ENCODE measurements at places on chromosomes 1 and 21.

GRCh38 chr1:3660704-3661103 lies 8.4 kb downstream of the TP73 start:
- DNase-seq: no peak

- no peak for DNase-seq
Observed at GRCh38 chr1:151145304-151146071, 943 bp downstream of the SEMA6C start.

DNA sequence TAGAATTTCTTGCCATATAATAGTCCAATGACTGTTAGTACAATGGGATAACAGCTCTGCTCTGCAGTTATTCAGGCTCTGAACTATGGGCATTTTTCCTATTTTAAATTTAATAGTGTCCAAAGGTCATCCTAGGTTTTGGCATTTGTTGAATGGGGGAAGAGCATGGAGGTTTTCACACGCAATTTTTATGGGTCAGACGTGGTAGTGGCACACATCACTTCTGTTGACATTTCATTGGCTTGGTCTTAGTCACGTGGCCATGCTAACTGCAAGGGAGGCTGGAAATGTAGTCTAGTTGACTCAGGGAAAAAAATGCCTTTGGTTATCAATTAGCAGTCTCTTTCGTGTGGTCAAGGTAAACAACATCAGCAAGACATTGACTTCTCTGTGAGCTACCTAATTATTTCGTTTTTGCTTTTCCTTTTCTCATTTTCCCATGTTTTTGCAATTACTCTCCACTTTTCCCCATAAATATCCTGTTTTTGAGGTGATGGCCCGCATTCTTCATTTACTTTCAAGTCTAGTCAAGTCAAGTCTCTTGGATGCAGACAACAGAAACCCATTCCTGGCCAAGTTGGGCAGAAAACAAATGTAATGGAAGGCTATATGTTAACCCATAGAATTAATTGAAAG lies 82.8 kb downstream of the DYRK1A start:
- DNase-seq: no peak

GRCh38 chr1:200410566-200410878 lies 686 bp upstream of the ZNF281 start:
- DNase-seq: peak; percentile 5

GRCh38 chr1:42322577-42322976 lies 12.5 kb downstream of the FOXJ3 start:
- DNase-seq: no peak

DNA sequence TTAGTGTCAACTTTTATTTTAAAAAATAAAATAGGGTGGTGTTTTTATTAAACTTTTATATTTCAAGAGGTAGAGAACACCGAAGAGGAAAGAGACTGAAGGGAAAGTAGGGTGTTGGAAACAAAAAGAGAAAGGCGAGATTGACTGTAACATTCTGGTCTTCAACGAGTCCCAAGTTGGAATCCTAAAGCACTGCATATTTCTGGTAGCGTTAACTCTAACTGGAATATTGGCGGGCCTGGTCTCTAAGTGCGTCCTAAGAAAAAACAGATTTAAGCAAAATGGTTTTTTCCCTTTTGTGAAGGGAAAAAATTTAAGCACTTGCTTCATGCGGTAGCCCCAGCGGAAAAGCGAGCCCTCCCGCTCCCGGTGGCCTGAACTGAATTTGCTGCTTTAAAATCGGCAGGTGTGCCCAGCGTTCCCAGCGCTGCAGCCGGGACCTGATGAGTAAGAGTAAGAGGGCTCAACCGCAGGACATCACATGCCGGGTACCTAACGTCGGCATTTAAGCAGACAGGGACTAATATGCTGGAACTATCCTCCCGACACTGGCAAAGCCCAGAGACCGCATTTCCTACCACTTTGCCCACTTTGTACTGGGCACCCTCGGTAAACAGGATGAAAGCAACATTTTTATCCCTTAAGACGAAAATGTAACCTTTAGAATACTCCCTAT lies 30.5 kb upstream of the NFIA start:
- DNase-seq: no peak

GRCh38 chr1:229753764-229754551 lies 127.9 kb downstream of the URB2 start:
- no peak for DNase-seq

GRCh38 chr1:247386687-247387086 lies 29.3 kb upstream of the NLRP3 start:
- DNase-seq: no peak

DNA sequence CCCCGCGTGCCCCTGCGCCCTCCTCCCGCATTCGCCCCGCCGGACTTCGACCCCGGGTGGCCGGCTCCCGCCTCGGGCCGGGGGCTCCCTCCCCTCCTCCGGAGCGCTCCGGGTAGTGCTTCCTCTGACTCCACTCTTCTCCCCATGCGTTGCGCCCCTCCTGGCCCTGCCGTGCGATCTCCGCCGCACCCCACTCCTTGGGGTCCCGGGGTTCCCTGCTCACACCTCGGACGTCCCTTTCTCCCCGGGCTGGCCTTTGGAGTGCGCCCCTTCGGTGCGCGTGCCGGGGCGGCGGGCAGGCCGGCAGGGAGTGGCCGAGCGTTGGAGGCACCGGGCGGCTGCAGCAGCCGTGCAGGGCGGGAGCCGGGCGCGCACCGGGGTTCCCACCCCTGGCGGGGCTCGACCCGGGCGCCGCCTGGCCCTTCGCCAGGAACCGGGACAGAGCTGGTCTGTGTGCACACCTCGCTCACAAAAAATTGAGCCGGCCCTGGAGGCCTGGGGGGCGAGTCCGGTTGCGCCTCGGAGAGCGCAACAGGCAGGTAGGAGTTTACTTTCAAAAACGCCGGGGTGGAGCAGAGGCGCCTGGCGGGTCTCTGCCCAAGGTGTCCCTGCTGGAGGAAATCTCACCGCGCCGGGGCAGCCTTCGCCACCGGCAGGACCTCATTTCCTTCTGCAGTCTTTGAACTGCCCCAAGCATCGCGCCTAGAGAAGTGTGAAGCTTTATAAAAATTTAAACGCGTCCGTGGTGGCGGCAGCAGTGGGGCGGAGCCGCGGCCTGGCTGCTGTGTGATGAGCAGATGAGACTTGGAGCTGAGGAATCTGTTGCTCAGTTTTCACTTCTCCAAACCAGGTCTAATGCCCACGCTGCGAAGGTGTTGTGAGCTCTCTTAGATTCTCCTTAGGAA lies 650 bp downstream of the VANGL1 start:
- peak; percentile 9 for DNase-seq

GRCh38 chr1:232463225-232463624 lies 166.7 kb downstream of the SIPA1L2 start:
- no peak for DNase-seq

DNA sequence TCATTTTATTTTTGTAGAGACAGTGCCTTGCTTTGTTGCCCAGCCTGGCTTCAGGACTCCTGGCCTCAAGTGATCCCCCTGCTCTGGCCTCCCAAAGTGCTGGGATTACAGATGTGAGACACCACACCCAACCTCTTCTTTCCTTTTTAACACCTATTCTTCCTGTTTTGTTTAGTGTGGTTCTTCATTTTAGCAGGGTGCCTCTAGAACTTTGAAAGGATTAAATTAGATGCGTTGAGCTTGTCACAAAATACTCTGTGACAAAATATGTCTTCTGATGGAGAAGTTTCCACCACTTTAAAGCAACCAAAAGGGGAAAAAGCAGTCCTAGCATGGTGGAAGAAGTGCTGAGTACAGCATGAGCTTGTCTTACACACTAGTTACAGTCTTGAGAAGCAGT lies 42.0 kb downstream of the CDC14A start:
- DNase-seq: no peak

- no peak for DNase-seq
Observed at GRCh38 chr21:34949030-34949429, 100.1 kb downstream of the RUNX1 start.

GRCh38 chr1:107897438-107898345 lies 67.3 kb downstream of the VAV3 start:
- no peak for DNase-seq

DNA sequence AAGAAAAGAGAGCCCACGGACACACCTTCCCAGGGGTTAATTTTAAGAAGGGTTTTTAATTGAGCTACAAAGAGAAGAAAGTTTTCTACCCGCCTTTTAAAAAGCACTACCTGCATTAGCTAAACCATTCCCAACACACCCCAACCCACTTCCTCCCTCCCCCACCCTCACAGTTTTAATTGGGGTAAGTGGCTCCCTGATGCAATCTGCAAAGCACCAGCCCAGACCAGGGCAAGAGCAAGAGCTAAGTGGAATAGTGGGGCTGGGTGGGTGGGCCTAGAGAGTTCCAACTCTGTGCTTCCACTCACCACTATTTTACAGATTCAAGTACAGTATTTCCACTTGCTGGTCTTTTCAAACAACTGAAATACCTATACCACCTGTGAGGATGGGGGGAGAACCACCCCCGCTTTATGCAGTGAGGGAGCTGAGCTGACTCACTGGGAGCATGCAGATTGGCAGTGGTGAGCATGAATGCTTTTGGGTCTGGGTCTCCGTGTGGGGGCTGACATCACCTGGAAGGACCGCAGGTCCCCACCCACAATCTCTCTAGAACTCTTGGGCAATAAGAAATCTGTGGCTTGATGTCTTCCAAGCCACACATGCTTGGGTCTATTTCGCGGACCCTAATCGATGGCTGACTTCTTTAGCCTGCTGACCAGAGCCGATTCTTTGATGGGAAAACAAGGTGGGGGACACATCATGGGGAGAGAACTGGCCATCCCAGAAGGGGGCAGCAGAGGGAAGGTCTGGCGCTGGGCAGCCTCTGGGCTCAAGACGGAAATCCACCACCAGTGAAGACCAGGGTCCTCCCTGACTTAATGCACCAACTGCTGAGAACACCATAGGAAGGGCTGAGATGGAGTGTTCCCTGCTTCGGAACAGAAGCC lies 95.5 kb downstream of the SSBP3 start:
- no peak for DNase-seq

GRCh38 chr1:30747033-30748008 lies 10.3 kb downstream of the LAPTM5 start:
- DNase-seq: no peak

DNA sequence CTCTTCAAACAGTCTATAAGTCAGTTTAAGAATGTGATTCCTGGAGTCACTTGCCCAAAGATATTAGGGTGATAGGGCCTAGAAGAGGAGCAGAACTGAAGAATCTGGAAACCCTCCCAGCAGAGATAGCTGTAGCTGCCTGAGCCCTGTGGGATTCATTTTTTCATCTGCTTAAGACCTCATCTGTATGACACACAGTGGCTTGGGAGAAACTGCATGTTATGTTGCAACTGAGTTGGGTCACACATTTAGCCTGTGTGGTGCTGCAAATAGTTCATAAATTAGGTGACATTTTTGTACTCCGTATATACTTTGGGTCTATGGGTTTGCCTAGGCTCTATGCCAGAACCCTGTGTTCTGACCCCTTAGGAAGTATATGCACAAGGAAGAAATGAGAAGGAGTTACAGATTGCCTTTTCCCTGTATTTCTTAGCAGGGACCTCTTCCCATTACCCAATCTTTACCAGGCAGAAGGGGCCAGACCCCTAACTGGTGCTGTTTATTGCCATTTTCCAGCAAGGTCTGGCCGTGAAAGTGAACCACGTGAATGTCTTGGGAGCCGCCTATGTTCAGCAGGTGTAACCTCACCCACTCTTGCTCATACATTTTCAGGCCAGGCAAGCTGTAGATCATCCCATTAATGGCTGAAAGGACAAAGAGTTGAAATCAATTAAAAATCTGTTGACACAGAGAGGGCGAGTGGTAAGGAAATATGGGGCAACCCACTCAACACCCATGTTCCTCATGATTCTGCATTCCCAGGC lies 41.9 kb upstream of the SLC19A2 start:
- no peak for DNase-seq

DNA sequence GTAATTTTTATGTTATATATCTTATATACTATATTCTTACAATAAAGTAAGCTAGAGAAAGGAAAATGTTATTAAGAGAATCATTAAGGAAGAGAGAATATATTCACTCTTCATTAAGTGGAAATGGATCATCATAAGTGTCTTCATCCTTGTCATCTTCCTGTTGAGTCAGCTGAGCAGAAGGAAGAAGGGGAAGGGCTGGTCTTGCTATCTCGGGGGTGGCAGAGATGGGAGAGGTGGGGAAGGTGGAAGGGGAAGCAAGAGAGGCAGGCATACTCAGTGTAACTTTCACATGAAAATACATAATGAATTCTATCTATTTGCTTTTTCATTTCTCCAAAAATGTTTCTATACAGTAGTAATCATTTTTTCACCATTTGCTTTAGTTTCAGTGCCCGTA lies 5.1 kb downstream of the DNASE2B start:
- no peak for DNase-seq

- no peak for DNase-seq
Observed at GRCh38 chr1:56646611-56647010, 1.5 kb downstream of the PRKAA2 start.

DNA sequence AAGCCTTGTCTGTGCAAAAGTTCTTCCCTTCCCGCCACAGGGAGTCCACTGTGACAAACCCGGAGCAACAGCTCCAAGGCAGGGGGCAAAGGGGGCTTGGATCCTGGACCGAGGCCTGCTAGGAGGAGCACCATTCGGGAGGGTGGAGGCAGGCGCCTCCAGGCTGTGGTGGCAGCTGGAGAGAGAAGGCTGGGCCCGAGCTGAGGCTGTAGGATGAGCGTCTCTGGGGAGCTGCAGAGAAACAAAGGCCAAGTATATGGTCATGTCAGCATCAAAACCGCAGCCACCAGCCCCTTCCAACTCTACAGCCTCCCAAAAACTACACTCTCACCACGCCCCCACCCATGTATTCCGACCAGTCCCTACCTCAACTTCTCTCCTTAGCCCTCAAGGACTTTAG lies 579 bp downstream of the SH3BP5L start:
- DNase-seq: no peak

GRCh38 chr1:19204446-19205266 lies 5.4 kb downstream of the UBR4 start:
- DNase-seq: no peak

GRCh38 chr1:21641967-21642739 lies 27.0 kb downstream of the RAP1GAP start:
- DNase-seq: no peak
